Left renal pelvis (tissue), 4 donors: ENCODE measurements at places on chromosomes 2 and 18.

DNA sequence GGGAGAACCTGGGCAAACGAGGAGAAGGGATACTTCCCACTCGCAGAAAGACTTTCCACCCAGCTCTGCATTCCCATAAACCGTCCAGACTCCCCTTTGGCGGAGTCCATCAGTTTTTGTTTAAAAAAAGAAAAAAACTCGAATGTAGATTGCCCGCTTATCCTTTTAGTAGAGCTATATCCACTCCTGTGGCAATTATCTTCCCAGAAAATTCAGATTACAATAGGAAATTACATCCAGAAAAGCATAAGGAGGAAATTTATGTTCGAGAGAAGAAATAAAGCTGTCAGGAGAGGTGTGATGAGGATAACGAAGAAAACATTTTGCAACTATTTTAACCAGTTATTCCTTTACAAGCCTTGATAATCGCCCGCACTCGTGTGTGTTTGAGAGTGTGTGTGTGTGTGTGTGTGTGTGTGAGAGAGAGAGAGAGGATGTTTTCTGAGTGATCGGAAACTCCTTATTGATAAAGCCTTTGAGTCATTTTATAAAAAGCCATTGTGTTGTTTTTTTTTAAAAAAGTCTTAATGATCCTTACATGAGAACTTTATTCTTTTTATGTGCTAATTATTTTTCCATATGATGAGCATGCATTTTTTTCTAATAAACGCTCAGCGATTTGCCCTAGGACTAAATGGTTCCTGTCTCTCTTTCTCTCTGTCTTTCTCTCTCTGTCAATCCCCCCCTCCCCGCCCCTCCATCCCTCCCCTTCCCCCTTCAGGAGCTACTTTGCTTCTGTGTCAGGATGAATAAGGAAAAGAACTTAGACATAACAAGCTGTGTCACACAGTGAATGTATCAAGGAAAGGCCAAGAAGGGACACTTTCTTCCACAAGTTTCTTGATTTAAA lies 1.1 kb upstream of the PPP3R1 start:
- DNase-seq, result no peak

DNA sequence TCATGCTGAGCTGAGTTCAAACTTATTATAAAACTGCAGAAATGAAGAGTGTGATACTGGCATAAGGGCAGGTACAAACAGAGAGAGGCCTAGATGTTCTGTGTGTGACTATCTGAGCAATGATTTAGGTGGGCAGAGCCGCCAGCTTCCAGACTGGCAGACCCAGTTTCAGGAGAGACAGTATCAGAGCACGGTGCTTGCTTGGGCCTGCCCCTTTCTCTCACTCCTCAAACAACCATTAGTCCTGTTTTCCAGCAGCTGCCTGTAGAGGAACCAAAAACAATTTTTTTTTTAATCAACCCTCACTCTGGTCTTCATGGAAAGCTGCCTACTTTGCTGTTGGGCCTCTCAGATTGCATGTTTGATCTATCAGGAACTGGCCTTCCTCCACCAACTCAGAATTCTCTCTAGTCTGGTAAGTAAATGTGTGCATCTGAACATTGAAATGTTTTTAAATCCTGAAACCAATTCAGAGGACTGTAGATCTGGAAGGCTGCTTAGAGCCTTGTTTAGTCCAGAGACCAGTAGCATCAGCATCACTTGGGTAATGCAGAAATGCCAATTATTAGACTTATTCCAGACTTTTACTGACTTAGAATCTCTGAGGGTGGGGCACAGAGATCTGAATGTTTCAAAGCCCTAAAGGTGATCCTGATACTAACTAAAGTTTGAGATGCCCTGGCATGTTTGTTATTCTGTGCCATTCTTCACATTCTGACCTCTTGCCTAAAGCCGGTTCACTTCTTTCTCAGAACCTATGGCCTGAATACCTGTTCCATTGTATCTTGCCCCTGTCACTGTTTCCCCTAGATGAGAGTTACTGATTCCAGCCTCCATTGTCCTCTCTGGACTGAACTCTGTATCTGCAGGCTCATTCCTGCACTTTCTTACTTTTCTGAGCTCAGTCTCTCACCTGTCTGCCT lies 24.8 kb upstream of the CRIM1 start:
- DNase-seq, result no peak

DNA sequence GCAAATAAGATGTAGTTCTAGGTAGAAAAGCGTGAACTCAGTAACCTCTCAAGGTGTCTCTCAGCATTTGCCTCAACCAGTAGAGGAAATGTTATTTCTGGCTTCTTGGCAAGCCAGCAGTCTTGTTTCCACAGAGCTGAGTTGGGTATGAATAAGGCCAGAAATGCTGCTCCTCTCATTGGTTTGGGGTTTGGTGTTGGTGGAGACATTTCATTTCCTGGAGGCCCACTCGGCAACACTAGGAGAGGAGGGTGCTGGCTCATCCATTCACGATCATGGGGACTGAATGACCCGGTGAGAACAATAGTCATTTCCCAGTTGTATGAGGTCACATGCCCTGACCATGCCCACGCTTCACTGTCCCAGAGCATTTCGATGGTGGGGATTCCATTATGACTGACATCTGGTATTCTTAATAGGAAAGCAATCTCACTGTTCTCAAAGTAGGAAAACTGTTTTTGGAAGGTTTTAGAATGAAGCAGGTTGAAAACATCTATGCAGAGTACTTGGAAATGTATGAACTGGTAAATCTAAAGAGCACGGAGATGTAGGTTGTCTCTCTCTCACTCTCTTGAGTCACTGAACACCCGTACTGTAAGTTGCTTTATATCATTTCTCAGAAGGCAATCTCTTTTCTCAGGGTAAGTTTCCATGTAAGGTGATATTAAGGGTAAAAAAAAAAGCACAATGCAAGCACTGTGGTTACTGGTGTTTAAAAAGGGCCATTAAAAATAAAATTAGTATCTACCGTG lies 37.1 kb upstream of the CTLA4 start:
- no peak for DNase-seq

GRCh38 chr18:76506395-76506794 lies 11.4 kb upstream of the ZNF516 start:
- no peak for DNase-seq

DNA sequence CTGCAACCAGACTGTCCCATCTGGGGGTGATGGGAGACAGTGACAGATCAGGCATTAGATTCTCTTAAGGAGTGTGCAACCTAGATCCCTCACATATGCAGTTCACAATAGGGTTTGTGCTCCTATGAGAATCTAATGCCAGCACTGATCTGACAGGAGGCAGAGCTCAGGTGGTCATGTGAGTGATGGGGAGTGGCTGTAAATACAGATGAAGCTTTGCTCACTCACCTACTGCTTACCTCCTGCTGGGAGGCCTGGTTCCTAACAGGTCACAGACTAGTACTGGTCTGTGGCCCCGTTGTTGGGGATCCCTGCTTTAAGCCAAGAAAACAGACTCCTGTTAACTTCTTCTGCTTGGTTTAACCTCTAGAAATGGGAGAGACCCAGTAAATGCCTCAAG lies 3.2 kb downstream of the CYP27A1 start:
- no peak for DNase-seq

GRCh38 chr2:33530690-33531548 lies 54.5 kb downstream of the RASGRP3 start:
- no peak for DNase-seq

DNA sequence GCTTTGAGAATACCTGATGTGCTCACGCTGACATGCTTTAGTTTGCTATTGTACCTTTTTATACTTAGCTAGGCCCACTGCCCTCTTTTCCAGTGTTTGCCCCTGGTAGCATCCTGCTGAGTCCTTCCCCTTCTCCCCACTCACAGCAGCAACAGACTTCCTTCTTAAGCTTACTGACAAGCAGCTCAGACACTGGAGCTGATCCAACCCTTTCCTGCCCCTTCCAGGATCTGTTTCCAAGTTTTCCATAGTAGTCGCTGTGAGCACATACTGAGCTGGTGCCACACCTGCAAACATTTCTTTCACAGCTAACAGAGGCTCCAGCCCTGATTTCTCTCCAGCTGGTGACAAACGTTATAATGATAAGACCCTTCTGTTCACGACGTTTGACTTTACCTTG lies 991.4 kb upstream of the CELF4 start:
- DNase-seq, result no peak

DNA sequence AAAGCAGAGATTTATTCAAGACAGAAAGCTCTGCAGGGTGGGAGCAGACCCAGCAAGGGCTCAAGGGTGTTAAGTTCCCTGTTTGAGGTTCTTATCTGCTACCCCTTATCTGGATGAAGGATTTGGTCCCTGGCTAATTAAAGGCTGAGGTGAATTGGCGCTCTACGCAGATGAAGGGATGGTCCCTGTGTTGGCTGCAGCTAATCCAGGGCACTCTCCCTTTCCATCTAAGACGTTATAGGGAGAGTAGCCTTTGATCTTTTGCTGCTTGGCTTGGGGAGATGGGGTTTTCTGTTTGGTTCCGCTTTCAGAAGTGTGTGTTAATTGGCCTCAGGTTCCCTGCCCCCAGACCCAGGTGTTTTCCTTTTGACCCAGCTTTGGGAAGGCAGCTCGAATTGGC lies 17.0 kb downstream of the FAM228A start:
- no peak for DNase-seq
